K562 (cell line): ENCODE measurements at places on chromosomes 4 and X.

- H3K36me3 ChIP-seq = no peaks in the 10 kb centered on the region
- H3K27me3 ChIP-seq = no peaks in the 10 kb centered on the region
- no peak for DNase-seq
- no peak overlapping the region for H3K4me3 ChIP-seq
- H3K4me1 ChIP-seq = no peaks in the 10 kb centered on the region
Measured at GRCh38 chr4:158428242-158428641, 93.4 kb upstream of the RXFP1 start.

DNA sequence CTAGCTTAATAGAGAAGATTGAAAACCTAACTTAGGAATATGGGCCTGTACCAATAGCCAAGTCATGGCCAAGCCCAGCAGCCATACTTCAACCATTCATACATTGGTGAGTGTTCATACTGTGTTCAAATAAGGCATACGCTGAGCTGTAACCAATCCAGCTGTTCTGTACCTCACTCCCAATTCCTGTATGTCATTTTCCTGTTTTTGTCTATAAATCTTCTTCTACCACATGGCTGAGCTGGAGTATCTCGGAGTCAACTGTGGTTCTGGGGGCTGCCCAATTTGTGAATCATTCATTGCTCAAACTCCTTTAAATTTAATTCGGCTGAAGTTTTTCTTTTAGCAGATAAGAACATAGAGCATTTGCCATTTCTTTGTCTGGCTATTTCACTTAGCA, 195.3 kb upstream of the ANKRD50 start:
- H3K27me3 ChIP-seq = no peaks in the 10 kb centered on the region
- no peak overlapping the region for H3K27ac ChIP-seq
- H3K4me1 ChIP-seq = no peaks in the 10 kb centered on the region
- no peaks in the 10 kb centered on the region for H3K36me3 ChIP-seq
- H3K4me3 ChIP-seq = no peak overlapping the region
- DNase-seq = no peak

DNA sequence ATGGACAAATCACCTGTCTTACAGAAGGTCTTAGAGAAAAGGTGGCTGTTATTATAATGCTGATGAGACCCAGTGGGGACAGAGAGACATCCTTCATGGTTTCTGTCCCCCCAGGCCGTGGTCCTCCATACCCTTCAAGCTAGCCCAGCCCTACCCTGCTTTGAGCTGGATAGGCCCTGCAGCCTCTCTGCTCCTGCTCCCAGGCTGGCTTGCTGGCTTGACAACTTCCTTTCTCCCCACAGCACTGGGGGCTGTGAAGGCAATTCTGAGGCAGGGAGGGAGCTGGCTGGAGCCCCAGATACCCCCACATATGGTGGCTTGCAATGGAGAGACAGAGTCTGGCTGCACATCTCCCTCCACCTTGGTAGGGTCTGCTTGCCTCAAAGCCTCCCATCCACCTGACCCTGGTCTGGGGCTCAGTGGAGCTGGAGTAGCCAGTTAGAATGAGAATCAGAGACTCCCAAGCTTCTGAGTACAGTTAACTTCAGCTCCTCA, 118.2 kb downstream of the PJA1 start:
- H3K36me3 ChIP-seq = no peaks in the 10 kb centered on the region
- no peak overlapping the region for H3K4me3 ChIP-seq
- H3K27me3 ChIP-seq = no peaks in the 10 kb centered on the region
- H3K4me1 ChIP-seq = no peaks in the 10 kb centered on the region
- no peak for DNase-seq
- no peak overlapping the region for H3K27ac ChIP-seq

GRCh38 chr4:92050875-92051274, 252.9 kb upstream of the GRID2 start:
- H3K36me3 ChIP-seq = no peaks in the 10 kb centered on the region
- no peak overlapping the region for H3K27ac ChIP-seq
- H3K4me1 ChIP-seq = no peaks in the 10 kb centered on the region
- no peak overlapping the region for H3K4me3 ChIP-seq
- no peak for DNase-seq

- no peak overlapping the region for H3K27ac ChIP-seq
- no peaks in the 10 kb centered on the region for H3K4me1 ChIP-seq
- H3K36me3 ChIP-seq = no peaks in the 10 kb centered on the region
- no peak for DNase-seq
- H3K27me3 ChIP-seq = no peaks in the 10 kb centered on the region
Measured at GRCh38 chr4:100289946-100290345, 99.7 kb upstream of the DDIT4L start.

DNA sequence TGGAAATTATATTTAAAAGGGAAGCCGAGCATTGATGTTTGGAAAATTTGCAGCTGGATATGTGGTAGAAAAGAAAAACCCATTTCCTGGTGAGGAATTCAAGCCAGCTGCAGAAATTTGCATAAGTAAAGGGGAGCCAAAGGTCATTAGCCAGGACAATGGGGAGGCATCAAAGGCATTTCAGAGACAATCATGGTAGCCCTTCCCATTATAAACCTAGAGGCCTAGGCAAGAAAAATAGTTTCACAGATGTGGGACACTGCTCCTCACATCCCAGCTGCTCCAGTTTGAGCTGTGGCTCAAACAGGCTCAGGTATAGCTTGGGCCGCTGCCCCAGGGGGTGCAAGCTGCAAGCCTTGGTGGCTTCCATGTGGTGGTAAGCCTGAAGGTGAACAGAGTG, 35.8 kb downstream of the NAP1L3 start:
- H3K36me3 ChIP-seq = no peaks in the 10 kb centered on the region
- no peak for DNase-seq
- no peaks in the 10 kb centered on the region for H3K27me3 ChIP-seq

- H3K4me1 ChIP-seq = peaks cover 34% of the 10 kb centered on the region
- H3K27me3 ChIP-seq = no peaks in the 10 kb centered on the region; the same call in 1 of the 2 replicates
- H3K27ac ChIP-seq = peak overlapping the region; percentile 76
- peak overlapping the region; percentile 21 for H3K4me3 ChIP-seq
Measured at GRCh38 chr4:173522160-173522950, 7.7 kb downstream of the HAND2 start.

- H3K27ac ChIP-seq = no peak overlapping the region
- DNase-seq = peak; percentile 9
- no peaks in the 10 kb centered on the region for H3K36me3 ChIP-seq
- no peaks in the 10 kb centered on the region for H3K27me3 ChIP-seq
Measured at GRCh38 chrX:21745756-21746155, 12.2 kb downstream of the SMPX start.

DNA sequence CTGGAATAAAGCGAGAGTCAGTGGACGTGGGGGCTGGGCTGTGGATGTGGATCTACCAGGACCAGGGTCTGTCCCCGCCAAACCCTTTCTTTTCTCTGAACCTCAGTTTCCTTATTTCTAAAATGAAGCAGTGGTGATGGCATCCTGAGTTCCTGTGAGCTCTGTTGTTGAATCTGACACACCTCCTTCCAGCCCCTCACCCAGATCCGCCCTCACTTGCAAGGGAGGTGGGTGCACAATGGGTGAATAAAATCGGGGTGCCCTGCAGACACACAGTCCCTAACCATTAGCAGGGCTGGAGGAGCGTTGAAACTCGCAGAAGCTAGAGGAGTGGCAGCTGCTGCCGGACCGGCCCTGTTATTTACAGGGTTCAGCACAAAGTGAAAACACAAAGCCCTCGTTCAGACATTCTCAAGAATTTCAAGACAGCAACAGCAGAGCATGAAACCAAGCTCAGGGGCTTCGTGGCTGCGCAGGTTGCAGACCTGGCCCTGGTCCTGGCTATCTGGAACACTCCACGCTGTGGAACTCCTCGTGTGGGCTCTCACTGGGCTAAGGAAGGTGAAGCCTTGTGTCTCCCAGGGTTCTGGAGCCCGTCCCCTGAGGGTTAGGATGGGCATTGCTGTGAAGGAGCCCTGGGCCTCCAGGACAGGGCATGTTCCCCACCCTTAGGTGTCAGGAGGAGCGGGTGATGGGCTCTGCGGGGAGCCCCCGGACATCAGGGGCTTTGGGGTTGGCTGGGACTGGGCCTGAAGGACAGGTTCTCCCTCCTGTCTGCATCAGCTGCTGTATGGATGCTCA, 42.9 kb downstream of the PSAPL1 start:
- no peaks in the 10 kb centered on the region for H3K4me1 ChIP-seq
- H3K4me3 ChIP-seq = no peak overlapping the region
- DNase-seq = no peak
- H3K27me3 ChIP-seq = peaks cover 10% of the 10 kb centered on the region; the same call in 2 of the 3 replicates
- H3K27ac ChIP-seq = no peak overlapping the region
- H3K36me3 ChIP-seq = no peaks in the 10 kb centered on the region

GRCh38 chrX:68415316-68415715, 18.0 kb downstream of the OPHN1 start:
- H3K4me1 ChIP-seq = no peaks in the 10 kb centered on the region
- no peaks in the 10 kb centered on the region for H3K36me3 ChIP-seq
- DNase-seq = no peak
- no peak overlapping the region for H3K27ac ChIP-seq
- H3K4me3 ChIP-seq = no peak overlapping the region

DNA sequence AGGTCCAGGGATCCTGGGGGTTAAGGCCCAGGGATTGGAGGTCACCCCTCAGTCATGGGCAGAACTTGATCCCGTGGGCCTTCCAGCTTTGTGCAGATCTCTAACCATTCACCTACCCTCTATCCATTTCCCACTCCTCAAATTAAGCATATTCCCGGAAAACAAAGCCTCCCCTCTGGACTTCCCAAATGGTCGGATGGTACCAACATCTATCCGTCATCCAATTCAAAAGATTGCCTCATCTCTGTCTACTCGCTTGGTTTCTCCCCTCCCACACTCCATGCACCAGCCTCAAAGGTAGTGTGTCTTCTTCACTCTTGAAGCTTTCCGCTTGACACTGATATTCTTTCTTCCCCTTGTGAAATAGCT, 473 bp upstream of the BCLAF3 start:
- H3K27ac ChIP-seq = no peak overlapping the region
- H3K27me3 ChIP-seq = no peaks in the 10 kb centered on the region
- H3K36me3 ChIP-seq = no peaks in the 10 kb centered on the region

GRCh38 chrX:65480960-65481359, 53.6 kb downstream of the LAS1L start:
- no peak for DNase-seq
- H3K27ac ChIP-seq = no peak overlapping the region
- no peak overlapping the region for H3K4me3 ChIP-seq
- no peaks in the 10 kb centered on the region for H3K27me3 ChIP-seq

DNA sequence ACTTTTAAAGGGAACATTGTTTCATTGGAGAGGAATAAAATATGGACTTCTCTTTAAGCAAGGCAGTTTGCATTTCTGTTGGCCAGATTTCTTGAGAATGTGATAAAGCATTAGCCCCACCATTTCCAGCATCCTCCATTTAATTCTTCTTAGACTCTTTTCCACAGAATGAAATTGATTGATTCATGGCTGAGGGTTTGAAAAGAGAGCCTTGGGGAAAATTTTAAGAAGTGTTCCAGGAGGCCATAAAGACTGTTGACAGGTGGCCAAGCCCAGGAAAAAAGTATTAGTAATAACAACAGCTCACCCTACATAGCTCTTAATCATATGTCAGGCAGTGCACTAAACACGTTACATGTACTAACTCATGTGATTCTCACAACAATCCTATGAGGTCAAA, 53.4 kb downstream of the SHROOM3 start:
- no peak for DNase-seq
- no peaks in the 10 kb centered on the region for H3K36me3 ChIP-seq
- no peak overlapping the region for H3K27ac ChIP-seq
- H3K4me1 ChIP-seq = no peaks in the 10 kb centered on the region
- H3K4me3 ChIP-seq = no peak overlapping the region
- peaks cover 2% of the 10 kb centered on the region; the same call in 1 of the 2 replicates for H3K27me3 ChIP-seq

- H3K27ac ChIP-seq = peak overlapping the region; percentile 97
- H3K4me1 ChIP-seq = 0 out of 2 replicates have a peak, but pooled peaks cover 3% of the 10 kb centered on the region
- no peaks in the 10 kb centered on the region for H3K27me3 ChIP-seq
- DNase-seq = no peak
- peaks cover 40% of the 10 kb centered on the region for H3K36me3 ChIP-seq
Measured at GRCh38 chr4:121800638-121800960, 524 bp upstream of the EXOSC9 start.
